ENCODE measurements at places on chromosomes 12 and 14.

GRCh38 chr12:41527534-41528116, 339.5 kb downstream of the PDZRN4 start:
- DNase-seq: no peak

- DNase-seq: no peak
Measured at GRCh38 chr12:116048879-116049278, 228.6 kb downstream of the MED13L start.

DNA sequence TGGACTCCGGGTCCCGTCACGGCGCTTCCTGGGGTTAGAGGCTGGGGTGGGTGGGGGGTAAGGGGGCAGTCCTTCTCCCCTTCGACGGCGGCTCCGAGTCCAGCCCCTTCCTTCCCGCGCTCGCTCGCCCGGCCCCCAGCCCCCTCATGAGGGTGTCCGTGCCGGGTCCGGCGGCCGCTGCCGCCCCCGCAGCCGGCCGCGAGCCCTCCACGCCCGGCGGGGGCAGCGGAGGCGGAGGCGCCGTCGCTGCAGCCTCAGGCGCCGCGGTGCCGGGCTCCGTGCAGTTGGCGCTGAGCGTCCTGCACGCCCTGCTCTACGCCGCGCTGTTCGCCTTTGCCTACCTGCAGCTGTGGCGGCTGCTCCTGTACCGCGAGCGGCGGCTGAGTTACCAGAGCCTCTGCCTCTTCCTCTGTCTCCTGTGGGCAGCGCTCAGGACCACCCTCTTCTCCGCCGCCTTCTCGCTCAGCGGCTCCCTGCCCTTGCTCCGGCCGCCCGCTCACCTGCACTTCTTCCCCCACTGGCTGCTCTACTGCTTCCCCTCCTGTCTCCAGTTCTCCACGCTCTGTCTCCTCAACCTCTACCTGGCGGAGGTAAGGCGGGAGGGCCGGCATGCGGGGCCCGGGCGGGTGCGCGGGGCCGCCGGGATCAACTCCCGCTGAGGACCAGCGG, 500 bp downstream of the GPR137C start:
- DNase-seq: no peak

GRCh38 chr12:40240779-40241178, 16.0 kb downstream of the LRRK2 start:
- DNase-seq: no peak

DNA sequence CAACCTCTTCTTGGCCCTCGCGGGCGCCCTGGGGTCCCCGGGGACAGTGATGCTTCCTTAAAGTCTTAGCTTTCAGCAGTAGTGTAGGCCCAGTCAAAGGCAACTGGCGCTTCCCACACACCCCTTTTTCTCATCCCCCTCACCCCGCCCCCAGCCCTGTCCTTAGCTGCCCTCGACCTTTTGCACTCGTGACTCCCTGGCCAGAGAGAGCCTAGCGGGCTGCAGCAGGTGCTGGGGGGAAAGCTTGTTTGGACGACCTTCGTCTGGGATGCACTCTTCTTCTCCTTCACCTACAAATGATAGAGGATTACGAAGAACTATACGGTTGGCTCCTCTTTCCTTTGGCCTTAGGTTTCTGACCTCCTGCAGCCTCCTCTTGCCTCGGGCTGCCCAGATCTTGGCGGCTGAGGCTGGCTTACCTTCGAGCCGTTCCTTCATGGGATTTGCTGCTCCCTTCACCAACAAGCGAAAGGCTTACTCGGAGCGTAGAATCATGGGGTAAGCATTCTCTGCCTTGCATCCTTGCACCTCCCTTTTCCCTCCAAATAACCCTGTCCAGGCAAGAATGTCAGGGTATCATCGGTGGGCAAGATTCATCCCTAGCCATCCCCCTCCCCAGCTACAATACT, 815 bp downstream of the COQ10A start:
- no peak for DNase-seq

DNA sequence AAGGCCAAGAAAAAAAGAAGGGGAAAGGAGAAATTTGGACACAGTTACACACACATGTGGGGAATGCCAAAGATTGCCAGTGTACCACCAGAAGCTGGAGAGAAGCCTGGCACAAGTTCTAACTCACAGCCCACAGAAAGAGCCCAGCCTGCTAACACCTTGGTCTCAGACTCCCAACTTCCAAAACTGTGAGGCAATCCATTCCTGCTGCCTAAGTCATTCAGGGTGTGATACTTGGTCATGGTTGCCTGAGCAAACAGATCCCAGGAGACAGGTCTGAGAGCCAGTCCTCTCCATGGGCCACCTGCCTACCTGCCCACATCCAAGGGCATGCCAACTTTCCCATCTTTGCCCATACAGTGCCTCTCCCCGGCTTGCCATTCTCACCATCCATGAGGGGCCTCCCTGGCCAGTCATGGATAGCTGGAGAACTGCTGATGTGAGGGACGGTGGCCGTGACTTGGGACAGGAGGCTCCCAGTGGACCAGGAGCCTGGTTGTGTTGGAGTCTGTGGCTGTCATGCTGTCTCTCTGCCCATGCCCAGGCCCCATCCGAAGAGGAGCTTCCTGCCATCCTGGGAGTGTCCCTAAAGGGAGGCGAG, 198.0 kb upstream of the RTL1 start:
- no peak for DNase-seq

GRCh38 chr12:117027251-117028086, 71.7 kb downstream of the TESC start:
- no peak for DNase-seq

DNA sequence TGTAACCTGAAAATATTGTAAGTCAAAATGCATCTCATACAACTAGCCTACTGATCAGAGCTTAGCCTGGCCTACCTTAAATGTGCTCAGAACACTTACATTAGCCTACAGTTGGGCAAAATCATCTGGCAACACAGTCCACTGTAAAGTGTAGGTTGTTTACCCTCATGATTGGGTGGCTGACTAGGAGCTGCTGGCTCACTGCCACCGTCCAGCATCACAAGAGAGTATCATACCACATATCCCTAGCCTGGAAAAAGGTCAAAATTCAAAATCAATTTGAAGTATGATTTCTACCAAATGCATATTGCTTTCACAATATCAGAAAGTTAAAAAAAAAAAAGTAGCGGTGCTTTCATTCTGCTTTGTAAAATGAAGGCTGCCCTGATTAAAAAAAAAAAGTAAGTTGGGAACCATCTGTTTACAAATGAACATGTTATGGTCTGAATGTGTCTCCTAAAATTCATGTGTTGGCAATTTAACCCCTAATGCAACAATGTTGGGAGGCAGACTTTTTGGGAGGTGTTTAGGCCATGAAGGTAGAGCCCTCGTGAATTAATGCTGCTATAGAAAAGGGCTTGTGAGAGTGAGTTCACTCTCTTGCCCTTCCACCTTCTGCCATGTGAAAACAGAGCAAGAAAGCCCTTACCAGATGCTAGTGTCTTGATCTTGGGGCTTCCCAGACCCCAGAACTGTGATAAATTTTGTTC, 211.8 kb downstream of the PPM1H start:
- no peak for DNase-seq

- DNase-seq: no peak
Measured at GRCh38 chr12:88623777-88624548, 43.7 kb upstream of the KITLG start.

DNA sequence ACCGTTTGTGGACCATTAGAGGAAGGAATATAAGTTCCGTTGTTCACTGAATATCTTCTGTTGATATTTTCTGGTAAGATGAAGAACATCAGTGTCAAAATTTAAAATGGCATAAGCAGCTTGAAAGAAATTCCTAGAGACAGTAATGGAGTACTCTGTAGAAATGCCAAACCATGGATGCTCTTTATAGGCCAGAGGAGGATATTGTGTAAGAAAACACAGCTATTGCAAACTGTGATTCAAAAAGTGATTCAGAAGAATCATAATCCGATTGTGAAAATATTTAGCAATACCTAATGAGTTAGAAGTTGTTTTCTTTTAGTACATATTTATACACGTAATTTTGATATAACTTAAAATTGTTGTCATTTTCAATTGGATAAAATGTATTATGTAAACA, 102.8 kb downstream of the SLC16A7 start:
- DNase-seq: no peak

DNA sequence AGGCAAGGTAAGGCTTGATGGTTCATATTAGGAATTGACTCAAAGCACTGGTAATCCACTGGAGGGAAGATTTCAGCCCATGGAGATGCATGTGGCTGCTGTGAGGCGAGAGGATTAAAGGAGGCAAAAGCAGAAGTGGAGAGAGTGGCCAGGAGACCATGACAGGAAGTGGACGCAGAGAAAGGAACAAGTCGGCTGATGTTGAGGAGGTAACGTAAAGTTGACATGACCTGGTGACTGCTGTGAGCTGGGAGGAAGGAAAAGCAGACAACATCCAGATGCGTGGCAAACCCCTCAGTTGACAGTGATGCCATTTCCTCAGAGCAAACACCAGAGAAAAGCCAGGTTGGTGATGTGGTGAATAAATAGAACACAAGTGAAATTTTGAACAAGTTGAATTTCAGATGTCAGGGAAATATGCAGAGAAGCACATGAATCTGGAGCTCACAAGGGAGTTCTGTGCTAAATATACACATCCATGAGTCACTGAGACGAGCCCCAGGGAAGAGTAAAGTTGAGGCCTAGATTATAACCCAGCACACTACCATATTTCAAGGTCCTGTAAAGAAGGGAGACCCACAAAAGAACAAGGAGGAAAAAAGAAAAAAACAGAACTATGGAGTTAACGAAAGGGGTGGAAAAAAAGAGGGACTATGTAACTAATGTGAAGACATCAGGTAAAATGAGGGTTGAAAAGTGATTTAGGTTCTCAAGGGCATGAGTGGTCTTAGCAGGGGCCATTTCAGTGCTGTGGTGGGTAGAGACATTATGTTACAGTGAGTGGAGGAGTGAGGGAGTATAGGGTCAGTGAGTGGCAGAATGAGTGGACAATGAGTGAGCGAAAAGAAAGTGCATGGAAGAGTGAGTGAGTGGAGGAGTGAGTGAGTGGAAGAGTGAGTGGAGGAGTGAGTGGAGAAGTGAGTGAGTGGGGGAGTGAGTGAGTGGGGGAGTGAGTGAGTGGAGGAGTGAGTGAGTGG, 61.6 kb upstream of the GZMB start:
- DNase-seq: peak; percentile 25

Data from CD4-positive, alpha-beta T cell treated with Interleukin-1 beta for 1 hour (primary cell).